ENCODE measurements at places on chromosomes 1 and 21.

GRCh38 chr1:69791311-69791710 is 223.6 kb downstream of the LRRC7 start:
- no peak for DNase-seq

DNA sequence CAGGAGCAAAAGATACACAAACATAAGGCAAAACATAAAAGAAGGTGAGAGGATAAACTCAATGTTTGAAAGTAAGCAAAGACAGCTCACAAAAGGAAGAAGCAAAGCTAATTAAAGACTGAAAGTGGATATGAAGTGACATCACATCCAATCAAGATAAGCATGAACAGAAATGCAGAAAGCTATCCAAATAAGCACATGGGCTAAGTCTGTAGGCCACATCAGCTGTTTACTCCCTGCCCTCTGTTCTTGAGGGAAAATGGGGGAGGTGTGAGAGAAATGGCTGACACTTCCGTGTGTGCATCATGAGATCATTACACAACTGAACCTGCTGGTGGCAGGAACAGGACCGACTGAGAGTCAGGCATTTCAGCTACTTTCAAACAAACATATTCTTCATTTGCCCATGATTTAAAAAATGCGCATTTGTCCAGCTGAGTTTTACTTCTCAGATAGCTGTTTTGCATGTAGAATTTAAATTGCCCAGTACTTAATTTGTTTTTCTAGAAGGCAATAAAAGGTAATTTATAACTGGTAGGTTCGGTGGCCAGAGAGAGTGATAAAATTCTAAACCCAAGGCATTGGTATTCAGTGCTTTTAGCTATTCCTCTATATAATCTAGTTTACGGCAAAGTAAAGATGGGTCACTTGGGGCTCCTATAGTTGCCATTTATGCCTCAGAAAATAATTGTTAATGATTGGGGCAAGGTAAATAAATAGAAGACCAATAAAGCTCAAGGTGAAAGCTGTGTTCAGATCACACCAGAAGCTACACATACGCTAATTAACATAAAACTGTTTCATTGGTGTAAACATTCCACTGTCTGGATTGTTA is 27.2 kb upstream of the MAN1A2 start:
- DNase-seq = no peak

DNA sequence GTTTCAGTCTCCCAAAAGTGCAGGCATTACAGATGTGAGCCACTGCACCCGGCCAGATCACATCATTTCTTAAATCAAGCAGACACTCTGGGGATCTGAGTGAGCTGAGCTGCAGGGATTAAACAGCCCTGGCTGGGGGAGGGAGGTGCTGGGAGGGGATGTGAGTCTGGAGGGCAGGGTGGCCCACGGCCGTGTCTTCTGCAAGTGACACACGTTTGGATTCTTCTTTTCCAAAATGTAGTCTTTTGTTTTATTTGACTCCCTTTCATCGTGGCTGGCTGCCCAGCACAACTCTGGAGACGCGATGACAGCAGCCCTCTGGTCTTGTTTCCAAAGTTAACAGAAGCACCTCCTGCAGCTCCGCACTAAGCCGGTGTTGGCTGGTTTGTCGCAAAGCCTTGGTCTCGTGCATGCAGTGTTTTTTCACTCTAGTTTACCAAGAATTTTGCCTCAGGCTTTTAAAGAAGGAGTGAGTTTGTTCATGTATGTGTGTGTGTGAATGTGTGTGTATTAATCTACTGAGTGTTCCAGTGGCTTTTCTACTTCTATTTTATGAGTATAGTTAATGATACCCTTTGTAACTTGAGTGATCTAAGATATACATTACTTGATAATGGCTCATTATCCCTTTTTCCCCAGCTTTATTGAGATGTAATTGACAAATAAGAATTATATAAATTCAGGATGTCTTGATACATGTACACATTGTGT is 2.8 kb upstream of the KRTAP10-5 start:
- no peak for DNase-seq

- DNase-seq = no peak
Measured at GRCh38 chr1:53652441-53653199, 86.3 kb downstream of the GLIS1 start.

GRCh38 chr1:175750366-175751071 is 7.1 kb upstream of the TNR start:
- DNase-seq = no peak

- DNase-seq = no peak
Measured at GRCh38 chr1:215704089-215704860, 137.2 kb downstream of the KCTD3 start.

Measured in activated CD4-positive, alpha-beta T cell treated with anti-CD3 and anti-CD28 coated beads, Interleukin-2, amount 50 U/mL, for 24 hours (primary cell).